ENCODE measurements at places on chromosomes 7 and 10.

DNA sequence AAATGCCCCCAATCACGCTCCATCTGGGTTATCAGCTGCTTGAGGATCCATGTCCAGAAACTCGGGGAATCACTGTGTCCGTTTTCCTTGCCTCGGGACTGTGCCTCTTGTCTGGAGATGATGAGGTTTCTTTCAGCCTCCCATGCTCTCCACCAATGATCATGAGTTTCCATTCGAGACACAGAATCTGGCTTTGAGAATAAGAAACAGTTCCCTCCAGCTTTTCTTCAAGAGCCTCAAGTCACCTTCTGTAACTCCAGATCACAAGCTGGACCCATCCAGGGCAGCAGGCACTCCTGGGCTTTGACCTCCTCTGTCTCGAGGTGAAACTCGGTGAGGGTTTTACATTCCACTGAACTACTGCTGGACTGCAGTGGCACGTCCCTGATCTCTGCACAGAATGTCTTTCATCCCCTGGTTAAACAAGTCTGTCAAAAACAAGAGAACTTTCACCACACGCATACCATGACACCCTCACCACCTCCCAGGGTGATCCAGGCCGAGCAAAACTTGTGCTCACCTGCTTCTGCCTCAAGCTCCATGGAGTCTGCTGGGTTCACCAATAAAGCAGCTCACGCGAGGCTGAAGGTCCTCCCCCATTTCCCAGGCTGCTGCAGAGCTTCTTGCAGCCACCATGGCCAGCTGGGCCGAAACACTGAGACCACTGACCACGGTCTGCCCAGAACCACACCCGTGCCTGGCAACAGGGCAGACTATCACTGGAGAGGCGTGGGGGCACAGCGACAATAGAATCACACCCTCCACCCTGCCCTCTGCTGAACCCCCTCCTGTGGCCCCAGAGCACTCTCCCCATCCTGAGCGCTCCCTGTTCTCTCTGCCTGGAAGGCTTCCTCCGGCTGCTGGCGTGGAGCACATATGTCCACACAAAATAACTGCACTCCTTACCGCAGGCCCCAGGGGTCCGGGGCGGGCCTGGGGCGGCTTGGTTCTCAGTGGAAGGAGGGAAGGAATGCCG lies 25.1 kb downstream of the MAT1A start:
- no peak for DNase-seq

DNA sequence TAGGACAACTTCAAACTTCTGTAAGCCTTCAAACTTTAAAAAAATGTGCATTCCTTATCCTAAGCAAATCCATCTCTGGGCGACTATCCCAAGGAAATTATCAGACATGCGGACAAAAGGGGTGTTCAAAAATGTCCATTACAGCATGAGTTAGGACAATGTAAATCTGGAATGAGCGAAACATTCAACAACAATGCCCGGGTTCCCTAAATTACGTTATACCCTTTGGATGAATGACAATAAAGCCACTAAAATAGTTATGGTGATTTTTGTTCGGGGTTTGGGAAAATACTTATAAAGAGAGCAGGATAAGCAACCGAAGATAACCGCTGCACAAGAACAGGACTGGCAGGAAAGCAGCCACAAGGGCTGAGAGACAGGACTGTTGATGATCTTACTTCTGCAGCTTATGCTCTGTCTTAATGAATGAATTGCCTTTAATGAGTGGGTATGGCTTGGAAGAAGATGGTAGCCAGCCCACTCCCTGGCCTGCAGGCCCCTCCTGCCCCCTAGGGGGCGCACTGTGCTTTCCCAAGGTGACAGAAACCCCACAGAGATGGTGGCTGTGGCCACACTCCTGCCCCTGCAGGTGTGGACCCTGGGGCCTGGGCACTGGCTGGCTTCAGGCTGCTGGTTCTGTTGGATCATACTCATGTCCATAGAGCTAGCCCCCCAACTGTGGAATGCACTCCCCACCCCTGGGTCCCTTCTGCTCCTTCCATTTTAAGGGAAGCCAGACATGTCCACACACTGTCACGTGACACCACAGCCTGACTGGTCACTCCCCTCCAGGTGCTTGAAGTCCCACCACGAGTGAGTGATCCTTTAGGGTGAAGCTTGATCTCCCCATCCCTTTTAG lies 45.0 kb downstream of the ZCCHC24 start:
- no peak for DNase-seq

DNA sequence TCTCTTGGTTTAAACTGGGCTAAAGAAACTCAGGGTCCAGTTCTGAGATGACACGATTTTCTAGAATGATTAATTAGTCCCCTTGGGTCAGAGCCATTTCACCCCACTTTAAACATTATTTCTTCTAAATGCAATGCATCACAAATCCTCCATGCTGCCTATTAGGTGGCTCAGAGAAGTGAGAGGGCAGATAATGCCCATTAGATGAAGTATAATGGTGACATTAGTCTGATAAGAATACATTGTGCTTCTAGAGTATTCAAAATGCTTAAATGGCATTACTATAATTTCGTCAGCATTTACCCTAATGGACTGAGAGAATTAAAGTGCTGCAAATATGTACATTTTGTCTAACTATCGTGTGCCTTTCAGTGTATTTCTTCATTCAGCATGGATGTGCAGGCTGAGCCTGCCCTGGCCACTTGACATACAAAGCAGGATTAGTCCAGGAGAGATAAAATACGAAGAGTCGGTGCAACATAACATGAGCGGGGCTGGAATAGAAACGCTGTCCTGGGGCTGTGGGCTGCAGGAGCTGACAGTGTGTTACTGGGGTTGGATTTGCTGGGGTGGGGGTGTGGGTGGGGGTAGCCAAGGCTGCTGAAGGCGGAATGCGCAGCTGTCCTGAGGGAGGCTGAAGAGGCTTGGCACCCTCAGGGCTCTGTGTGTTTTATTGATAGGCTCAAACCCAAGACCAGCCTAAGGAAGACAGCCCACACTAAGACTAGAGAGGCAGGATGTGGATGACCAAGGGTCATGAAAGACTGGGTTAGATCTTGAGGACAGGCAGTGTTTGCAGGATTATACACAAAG lies 52.8 kb upstream of the KLF6 start:
- no peak for DNase-seq

DNA sequence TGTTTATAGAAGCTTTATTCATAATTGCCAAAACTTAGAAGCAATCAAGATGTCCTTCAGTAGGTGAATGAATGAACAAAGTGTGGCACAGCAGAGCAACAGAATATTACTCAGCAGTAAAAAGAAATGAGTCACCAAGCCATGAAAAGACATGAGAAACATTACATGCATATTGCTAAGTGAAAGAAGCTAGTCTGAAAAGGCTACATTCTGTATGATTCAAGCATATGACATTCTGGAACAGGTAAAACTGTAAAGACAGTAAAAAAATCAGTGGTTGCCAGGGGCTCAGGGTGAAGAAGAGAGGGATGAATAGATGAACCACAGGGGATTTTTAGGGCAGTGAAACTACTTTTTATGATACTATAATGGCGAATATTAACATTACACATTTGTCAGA lies 80.9 kb upstream of the APBB1IP start:
- no peak for DNase-seq

GRCh38 chr7:41574377-41574776 lies 128.5 kb downstream of the INHBA start:
- DNase-seq, result peak; percentile 66

GRCh38 chr7:14403587-14403986 lies 414.1 kb upstream of the ETV1 start:
- DNase-seq, result no peak

GRCh38 chr7:2233926-2234325 lies 1.2 kb upstream of the MAD1L1 start:
- no peak for DNase-seq

All from pulmonary artery endothelial cell (primary cell).